ENCODE measurements at places on chromosomes 12 and 14. TPM values are rescaled to one million over a fixed set of nuclear protein-coding genes. Genes with fewer than 3 reads are reported as not detected.

DNA sequence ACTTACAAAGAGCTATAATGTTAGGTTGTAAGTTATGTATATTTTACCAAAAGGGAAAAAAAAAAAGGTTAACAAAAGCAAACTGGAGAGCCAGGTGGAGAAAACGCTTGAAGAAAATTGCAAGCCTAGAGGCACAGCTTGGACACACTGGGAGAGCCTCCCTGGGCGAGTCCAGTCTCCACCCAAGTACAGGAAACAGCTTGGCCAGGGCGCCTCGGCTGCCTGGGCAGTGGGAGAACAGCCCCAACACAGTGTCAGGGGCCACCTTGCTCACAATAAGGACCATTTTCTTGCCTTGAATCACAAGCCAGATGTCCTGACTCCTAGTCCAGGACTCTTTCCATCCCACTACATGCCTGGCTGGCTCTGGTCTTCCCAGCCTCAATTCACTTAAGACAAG, 33.3 kb downstream of the TTC7B start:
- no peaks in the 10 kb centered on the region for H3K36me3 ChIP-seq
- no peak for DNase-seq
- H3K4me3 ChIP-seq = no peak overlapping the region
- no peak overlapping the region for H3K27ac ChIP-seq

GRCh38 chr14:34691206-34691605, 23.2 kb downstream of the CFL2 start:
- H3K36me3 ChIP-seq = no peaks in the 10 kb centered on the region
- no peak overlapping the region for H3K4me3 ChIP-seq
- no peaks in the 10 kb centered on the region for H3K27me3 ChIP-seq
- no peak overlapping the region for H3K27ac ChIP-seq

DNA sequence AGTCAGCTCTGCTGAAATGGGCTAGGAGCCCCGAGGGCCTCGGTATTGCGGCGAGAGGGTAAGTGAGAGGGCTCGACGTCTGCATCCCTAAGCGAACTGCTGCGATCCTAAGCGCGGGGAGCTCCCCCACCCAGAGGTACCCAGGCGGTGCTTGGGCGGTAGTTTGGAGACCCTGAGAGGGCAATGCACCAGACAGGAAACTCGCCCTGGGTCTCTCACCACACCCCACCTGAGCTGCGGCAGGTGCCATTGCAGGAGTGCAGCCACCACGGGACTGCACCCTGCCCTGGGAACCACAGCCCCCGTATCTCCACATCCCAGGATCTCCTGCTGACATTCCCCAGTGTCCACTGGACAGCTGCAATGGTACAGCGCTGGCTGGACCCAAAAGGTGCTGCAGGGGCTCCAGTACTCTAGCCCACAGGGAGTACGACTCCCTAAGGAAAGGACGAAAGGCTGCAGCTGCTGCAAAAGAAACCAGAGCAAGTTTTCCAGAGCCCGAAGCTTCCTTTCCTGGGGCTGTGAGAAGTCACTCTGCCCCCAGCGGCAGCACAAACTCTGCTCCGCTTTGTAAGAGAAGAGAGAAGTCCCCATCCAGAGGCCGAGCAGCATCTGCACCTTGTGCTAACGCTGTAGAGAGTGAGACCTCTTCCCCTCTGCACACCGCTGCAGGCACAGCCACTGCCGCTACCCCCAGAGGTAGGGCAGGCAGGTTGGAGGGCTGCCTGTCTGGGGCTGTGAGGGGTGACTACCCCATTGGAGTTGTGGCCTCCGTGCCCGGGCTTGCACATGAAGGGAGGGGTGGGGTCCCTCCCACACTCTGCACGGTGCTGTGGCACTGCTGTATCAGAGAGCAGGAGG, 31.1 kb upstream of the MON2 start:
- H3K4me3 ChIP-seq = peak overlapping the region; percentile 87
- H3K27me3 ChIP-seq = peaks cover 10% of the 10 kb centered on the region
- DNase-seq = peak; percentile 56
- H3K27ac ChIP-seq = no peak overlapping the region

DNA sequence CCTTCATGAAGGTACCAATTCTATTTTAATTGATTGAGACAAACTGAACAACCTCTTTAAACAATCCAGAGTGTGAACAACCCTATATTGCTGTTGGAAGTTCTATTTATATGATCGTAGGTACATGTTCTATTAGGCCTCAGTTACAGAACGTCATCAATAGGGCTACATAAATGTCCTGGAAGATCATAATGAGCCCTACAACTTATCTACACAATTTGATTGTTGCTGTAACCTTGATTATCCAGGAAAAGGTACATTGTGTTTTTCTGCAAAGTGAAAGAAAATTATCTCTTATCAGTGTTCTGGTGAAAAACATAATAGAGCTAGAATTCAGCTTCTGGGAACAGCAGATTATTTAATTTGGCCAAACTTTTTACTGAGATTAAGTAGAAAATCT, 612.9 kb downstream of the GALC start:
- no peak overlapping the region for H3K4me3 ChIP-seq
- no peaks in the 10 kb centered on the region for H3K36me3 ChIP-seq
- no peaks in the 10 kb centered on the region for H3K27me3 ChIP-seq
- H3K4me1 ChIP-seq = no peaks in the 10 kb centered on the region

DNA sequence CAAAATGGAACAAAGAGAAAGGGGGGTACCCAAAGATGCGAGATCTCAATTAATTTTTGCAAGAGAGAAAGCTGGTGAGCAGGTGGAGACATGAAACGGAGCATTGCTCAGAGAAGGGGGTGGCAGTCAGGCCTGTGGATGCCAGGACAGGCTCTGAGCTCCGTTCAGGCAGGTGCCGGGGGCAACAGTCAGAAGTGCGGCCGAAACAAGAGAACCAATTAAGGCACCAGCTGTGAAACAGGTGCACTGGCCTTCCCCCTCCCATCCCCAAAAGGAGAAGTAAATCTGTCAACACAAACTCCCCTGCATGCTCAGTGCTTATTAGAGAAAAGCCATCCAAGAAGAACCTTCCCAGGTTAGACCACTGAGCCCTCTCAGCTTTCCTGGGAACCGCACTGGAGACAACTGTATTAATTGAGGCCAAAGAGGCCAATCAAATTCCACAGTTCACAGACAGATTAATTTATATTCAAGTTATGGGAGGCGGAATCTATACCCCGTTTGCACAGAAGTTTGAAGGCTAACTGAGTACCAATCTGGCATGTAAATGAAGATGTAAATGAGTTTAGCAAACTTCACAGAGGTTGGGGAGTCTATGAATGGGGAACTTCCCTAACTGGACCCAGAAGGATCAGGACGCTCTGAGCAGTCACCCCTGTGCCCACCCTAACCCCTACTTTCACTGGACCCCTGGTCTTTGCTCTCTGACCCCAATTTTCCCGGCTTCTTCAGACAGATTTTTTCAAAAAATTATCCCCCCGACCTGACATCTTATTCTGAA, 20.9 kb downstream of the OAS2 start:
- H3K27me3 ChIP-seq = no peaks in the 10 kb centered on the region
- peaks cover 92% of the 10 kb centered on the region for H3K36me3 ChIP-seq
- no peak overlapping the region for H3K4me3 ChIP-seq
- H3K4me1 ChIP-seq = no peaks in the 10 kb centered on the region

- peak within 1 kb of the TSS; percentile 82 for H3K27ac ChIP-seq
- H3K27me3 ChIP-seq = no peaks in the 10 kb centered on the region
- H3K4me1 ChIP-seq = peaks cover 37% of the 10 kb centered on the region
Observed at GRCh38 chr12:6927379-6928021, at the start of gene ATN1. ATN1 (plus strand) TSS chr12:6927959; CDS start chr12:6934002, 6,043 bp downstream.

DNA sequence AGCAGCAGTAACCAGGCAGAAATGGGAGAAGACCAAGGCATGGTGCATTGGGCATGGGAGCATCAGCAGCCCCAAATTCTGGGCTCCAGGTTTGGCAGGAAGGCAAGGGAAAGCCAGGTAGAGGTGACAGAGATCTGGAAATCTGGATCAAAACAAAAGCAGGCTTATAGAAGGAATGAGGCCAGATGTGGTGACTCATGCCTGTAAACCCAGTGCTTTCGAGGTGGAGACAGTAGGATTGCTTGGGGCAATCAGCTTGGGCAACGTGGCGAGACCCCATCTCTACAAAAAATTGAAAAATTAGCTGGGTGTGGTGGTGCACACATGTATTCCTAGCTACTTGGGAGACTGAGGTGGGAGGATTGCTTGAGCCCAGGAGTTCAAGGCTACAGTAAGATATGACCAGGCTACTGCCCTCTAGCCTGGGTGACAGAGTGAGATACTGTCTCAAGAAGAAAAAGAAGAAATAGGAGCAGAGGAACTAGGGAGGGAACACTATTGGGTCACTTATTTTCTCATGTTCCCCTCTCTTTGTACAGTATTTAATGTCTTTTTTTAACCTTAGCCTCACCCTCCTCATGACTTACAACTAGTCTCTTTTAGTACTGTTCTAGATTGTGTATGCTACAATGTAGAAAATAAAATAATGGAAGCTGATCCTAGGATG, 25.1 kb downstream of the SLC4A8 start:
- no peak overlapping the region for H3K4me3 ChIP-seq
- no peaks in the 10 kb centered on the region for H3K4me1 ChIP-seq
- no peak overlapping the region for H3K27ac ChIP-seq
- H3K36me3 ChIP-seq = no peaks in the 10 kb centered on the region
- H3K27me3 ChIP-seq = no peaks in the 10 kb centered on the region
- DNase-seq = no peak

- no peak overlapping the region for H3K27ac ChIP-seq
- peak overlapping the region; percentile 79 for H3K4me3 ChIP-seq
- peaks cover 27% of the 10 kb centered on the region for H3K36me3 ChIP-seq
- H3K4me1 ChIP-seq = peaks cover 7% of the 10 kb centered on the region
Observed at GRCh38 chr12:130818635-130819576, 20.1 kb downstream of the STX2 start.

GRCh38 chr14:75290851-75291250, 12.2 kb downstream of the FOS start:
- no peak overlapping the region for H3K27ac ChIP-seq
- H3K27me3 ChIP-seq = peaks cover 21% of the 10 kb centered on the region
- H3K4me3 ChIP-seq = no peak overlapping the region
- no peaks in the 10 kb centered on the region for H3K36me3 ChIP-seq
- DNase-seq = no peak
- H3K4me1 ChIP-seq = peaks cover 24% of the 10 kb centered on the region

DNA sequence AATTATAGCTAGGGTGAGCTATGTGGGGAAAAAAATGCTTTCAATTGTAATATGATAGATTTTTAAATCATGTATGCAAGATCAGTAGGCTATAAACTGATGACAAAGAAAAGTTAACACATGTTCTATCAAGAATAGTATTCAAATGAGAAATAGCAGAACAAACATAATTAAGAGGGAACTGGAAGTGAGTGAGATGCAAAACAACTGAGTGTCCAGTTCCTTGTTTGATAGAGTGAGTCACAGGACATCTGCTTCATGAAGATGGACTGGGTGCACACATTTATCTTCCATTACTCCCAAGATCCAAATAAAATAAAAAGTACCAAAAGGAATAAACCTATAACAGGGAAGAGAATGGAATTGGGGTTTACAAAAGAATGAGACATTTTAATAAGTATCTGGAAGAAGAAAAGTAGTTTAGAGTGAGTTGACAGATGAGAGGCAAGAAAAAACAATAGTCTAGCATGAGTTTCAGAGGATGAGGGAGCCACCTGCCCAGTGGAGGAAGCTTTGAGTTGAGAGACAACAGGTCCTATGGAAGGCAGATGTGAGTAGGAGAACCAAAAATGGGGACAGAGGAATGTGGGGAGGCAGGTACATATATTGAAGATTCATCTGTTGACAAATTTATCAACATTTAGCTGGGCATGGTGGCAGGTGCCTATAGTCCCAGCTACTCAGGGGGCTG, 178.1 kb upstream of the ARHGAP5 start:
- no peak for DNase-seq
- no peaks in the 10 kb centered on the region for H3K27me3 ChIP-seq
- H3K4me3 ChIP-seq = no peak overlapping the region
- no peaks in the 10 kb centered on the region for H3K36me3 ChIP-seq

Gene LRTM2
- polyA plus RNA-seq = not detected

Gene NUAK1
- not detected for polyA plus RNA-seq

Gene BBOF1
- 0.59 TPM for polyA plus RNA-seq

Gene ETFRF1
- polyA plus RNA-seq = 29.0 TPM

Gene SPIC
- polyA plus RNA-seq = not detected

All from CD4-positive, CD25-positive, alpha-beta regulatory T cell (primary cell).